ENCODE measurements at places on chromosomes 4 and X.

DNA sequence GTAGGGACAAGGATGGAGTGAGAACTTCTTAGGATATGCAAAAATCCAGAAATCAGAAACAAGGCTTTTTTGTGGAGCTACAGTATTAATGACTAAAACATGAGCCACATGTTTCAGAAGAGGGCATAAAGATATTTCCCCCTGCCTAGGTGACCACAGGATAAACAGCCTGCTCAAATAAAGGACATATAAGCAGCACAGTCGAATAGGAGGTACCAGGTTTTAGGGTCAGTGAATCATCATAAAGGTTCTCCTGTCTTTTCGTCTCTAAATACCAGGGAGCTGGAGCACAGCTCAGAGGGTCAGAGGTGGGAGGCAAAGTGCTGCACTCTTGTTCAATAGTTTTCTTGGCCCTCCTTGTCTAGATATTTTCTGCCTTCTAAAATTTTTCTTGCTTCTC, 211.9 kb upstream of the HS3ST1 start:
- DNase-seq, result no peak

DNA sequence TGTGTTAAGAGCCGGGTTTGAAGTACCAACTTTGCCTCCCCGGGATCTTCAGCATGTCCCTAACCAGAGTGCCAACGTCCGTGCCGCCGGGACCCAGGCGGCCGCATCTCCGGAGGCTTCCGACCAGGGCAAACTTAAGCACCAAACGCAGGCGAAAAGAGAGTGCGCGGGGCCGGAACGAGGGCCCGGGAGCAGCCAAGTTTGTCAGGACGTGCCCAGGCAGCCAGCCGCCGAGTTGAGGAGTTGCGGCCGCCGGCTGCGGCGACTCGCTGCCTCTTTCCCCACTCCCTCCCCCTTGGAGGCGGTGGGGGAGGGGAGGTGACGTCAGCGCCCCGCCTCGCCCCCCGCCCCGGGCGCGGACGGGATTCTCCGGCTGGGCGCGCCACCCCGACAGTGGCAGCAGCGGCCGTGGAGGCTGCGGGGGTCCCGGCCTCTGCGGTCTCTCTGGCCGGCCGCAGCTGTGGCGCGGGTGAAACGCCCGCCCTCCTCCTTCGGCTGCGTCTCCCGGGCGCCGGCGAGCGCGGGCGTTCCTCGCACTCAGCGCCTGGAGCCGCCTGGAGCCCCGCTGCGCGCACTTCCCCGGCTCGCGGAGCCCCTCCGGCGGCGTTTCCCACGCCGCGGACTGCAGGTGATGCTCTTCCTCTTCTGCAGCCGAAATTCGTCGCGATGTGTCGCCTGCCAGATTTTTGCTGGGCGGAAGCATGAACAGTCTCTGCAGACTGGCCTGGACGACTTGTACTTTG, 2.9 kb upstream of the FAT1 start:
- no peak for DNase-seq

DNA sequence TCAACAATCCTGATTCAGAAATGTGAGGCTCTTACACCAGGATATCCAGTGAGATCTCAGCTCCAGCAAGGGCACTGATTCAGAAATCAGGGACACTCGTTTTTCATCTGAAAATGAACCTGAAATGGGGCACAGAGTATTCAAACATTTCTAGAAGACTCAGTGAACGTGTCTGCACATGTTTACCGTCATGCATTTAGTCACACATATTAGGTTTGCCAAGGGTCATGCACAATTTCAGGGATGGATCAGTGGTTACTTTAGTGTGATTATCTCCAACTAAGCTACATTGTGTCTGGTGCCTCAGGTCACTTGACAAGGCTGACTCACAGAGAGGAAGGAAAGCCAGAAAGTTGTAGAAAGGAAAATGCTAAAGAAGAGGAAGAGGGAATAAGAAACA, 33.6 kb upstream of the SPANXN2 start:
- no peak for DNase-seq

- DNase-seq, result no peak
Measured at GRCh38 chr4:42452823-42453222, 55.5 kb downstream of the SHISA3 start.

DNA sequence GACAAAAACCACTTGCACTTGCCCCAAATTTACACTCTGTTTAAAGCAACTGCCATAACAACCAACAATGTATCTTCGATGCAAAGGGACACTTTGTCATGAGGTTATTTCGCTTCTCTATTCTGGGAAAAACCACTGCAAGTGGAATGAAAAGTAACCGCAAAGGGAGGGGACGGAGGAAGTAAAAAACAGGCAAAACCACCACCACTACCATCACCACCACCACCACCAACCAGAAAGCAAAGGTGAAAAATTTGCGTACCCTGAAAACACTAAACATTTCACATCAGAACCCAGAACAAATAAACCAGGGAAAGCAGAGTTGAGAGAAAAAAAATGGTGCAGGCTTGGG, 1.2 kb upstream of the N4BP2 start:
- DNase-seq, result no peak

DNA sequence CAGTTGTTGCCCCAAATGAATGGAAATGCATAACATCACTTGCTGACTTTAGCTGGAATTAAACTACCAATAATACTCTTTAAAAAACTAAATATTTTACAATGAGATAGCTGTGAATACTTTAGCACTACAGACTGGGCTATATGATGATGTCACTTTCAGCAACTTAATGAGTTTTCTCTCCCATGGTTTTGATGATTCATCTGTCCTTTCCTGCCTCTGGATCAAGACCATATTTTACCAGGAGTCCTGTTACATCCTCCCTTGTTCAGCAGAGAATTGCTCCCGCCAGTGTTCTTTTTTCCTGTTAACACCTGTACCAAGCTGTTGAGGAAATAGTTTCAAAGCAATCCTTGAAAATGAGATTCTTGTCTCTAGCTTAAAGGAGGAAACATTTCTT, 543.0 kb downstream of the SPRY1 start:
- DNase-seq, result no peak

GRCh38 chrX:120299928-120300327, 11.3 kb downstream of the TMEM255A start:
- DNase-seq, result no peak

DNA sequence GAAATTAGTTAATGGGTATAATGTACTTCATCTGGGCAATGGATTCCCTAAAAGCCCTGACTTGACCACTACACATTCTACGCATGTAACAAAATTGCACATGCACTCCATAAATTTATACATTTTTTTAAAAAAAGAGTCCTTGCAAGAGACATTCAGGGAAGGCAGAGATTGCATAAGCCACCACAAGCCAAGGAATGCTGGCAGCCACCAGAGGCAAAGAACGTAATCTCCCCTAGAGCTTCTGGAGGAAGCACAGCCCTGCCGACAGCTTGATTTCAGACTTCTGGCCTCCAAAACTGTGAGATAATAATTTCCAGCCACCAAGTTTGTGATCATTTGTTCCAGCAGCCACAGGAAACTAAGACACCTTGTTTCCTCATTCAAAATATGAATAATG, 185.6 kb upstream of the GALNT7 start:
- DNase-seq, result no peak

DNA sequence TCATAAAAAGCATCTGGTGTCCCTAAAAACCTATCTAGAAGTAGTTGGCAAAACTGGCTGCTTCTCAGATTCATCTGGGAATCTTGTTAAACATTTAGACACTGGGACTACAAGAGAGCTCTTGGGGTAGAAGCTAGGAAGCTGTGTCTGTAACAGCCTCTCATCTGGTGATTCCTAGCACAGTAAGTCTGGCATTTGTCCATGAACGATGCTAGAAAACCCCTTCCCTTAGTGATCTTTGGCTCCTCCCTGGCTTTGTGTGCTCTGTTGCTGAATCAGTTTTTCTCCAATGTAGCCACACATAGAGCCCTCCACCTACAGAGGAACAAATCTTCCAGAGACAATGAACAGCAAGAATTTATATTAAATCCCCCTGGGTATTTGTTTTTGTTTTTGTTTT, 951.7 kb upstream of the LCORL start:
- DNase-seq, result no peak

GRCh38 chr4:172892300-172892699, 276.3 kb upstream of the GALNT7 start:
- no peak for DNase-seq

GRCh38 chrX:69062493-69062892, 102.8 kb downstream of the PJA1 start:
- DNase-seq, result no peak

GRCh38 chrX:3679669-3680068, 33.8 kb downstream of the PRKX start:
- no peak for DNase-seq

DNA sequence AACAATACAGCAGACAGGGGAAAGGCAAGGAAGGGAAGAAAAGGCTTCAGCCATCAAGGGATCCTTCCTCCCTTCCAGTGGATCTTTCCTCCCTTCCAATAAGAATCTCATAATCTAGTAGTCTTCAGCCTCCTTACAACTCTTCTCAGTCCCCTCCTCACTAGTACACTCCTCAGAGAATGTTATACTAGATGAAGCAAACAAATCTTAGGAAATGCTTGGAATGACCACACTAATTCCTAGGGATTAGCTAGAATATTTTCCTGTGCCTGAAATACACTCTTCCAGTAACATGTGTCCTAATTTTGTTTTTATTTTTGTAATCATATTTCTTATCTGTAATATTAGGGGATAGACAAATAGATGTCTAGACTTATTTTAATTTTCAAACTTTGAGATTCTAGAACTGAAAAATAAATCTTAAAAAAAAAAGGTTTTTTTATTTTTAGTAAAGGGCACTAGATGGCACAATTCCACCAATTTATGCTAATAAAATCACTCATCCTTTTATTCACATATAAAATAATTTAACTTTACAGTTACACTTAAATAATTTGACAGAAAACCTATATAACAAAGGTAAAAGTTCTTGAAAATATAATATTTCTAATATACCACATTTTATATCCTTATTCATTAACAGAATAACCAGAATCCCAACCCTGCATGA, 7.0 kb upstream of the STPG2 start:
- no peak for DNase-seq

GRCh38 chr4:100290585-100290984, 100.3 kb upstream of the DDIT4L start:
- DNase-seq, result no peak

DNA sequence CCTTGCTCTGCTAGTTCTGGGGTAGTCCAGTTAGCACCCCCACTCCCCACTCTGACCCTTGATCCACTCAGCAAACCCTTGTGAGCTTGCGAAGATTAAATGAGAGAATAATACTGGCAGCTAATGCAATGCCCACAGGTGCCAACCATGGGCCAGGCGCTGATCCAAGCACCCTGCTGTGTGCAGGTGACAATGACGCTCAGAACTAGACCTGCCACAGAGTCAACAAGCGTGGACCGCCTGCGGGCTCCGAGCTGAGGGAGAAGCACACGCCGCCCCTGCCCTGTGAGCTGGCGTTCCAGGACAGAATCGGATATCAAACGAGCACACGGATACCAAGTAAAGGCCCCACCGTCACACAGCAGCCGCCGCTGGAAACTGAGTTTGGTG, 129.2 kb downstream of the FAM53A start:
- no peak for DNase-seq

DNA sequence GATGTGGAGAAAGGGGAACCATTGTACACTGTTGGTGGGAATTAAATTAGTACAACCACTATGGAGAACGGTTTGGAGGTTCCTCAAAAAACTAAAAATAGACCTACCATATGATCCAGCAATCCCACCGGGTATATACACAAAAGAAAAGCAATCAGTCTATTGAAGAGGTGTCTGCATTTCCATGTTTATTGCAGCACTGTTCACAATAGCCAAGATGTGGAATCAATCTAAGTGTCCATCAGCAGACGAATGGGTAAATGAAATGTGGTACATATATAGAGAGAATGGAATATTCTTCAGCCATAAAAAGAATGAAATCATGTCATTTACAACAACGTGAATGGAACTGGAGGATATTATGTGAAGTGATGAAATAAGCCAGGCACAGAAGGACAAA, 208.1 kb downstream of the TRIML1 start:
- DNase-seq, result no peak

- no peak for DNase-seq
Measured at GRCh38 chr4:128338634-128339355, 51.2 kb upstream of the PGRMC2 start.

- DNase-seq, result no peak
Measured at GRCh38 chrX:37388413-37388812, 39.2 kb downstream of the PRRG1 start.

GRCh38 chr4:142850478-142850877, 4.4 kb upstream of the INPP4B start:
- no peak for DNase-seq

DNA sequence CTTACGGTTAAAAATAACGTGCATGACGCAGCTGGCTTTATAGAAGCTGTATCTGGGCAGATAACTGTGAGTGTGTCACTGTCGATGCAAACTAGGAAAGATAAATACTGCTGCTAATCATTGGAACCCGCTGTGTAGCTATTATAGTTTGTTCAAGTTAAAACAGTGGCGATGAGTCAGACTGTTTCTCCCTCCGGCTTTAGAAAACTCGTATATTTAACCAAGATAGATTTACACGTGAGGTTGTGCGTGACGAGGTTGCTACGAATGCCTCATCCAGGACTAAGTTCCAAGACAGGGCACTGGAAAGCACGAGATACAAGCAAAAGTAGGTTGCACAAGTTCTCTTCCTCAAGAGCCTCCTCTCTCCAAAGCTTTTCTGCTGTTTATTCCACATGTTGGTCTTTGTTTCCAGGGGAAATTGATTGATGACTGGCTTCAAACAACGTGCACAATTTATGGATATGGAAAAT, 270.7 kb downstream of the FBXW7 start:
- no peak for DNase-seq

DNA sequence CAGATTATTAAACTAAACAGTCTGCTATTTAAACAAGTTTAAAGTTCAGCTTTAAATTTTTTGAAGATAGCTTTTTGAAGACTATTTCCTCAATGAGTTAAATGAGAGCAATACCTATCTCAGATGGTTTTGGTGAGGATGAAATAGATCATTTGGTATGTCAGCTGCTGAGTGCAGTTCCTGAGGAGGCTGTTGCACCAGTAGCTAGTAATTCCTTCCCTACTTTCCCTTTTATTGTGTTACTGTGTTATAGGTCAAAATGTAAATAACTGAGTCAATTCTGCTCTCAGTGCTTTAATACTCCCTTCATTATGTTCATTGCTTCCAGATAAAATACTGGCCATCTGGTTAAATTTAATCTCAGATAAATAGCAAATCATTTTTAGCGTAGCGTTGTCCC, 48.6 kb downstream of the BMPR1B start:
- no peak for DNase-seq

GRCh38 chr4:1842993-1843448, 12.9 kb downstream of the LETM1 start:
- DNase-seq, result no peak

GRCh38 chrX:123626962-123627361, 105.9 kb downstream of the THOC2 start:
- no peak for DNase-seq

DNA sequence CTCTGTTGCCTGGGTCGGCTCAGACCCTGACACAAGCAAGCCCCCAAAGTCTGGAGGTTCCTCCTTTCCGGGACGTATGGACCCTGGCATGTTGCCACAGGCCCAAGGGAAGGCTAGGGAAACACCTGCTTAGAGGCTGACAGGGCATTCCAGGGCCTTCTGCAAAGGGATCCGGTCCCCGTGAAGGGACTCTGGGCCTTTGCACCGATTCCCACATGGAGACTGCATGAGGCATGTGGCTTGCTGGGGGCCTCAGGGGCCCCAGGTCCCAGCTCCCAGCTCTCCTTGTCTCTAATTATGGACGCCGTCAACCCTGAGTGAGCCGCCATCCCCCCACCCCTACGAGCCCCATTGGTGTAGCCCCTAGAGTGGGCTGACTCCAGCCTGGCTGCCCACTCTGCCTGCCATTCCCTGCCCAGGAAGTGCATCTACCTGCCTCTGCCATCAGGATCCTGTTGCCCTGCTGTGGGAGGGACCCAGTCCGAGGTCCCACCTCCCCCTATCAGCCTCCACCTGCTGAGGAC, 4.2 kb upstream of the RGS12 start:
- no peak for DNase-seq
